ENCODE measurements at places on chromosomes 2 and 18.

- no peak for DNase-seq
These were observed 98.7 kb upstream of the SLC66A3 start for GRCh38 chr2:11056614-11057013.

DNA sequence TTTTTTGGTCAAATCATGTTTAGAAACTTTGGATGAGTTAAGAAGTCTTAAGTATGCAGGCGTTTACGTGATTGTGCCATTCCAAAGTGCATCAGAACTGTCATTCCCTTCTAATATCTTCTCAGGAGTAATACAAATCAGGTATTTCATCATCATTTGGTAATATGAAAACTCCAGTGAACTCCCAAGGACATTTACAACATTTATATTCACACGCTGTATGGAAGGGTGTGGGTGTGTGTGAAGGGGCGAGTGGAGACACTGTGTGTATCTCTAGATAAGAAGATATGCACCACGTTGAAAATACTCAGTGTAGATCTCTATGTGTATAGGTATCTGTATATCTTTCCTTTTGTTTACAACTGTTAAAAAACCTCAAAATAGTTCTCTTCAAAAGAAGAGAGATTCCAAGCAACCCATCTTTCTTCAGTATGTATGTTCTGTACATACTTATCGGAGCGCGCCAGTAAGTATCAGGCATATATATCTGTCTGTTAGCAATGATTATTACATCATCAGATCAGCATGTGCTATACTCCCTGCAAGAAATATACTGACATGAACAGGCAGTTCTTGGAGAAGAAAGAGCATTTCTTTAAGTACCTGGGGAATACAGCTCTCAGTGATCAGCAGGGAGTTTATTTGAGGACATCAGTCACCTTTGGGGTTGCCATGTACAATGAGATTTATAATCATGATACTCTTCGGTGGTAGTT, 29.3 kb downstream of the COX7A2L start:
- DNase-seq: no peak

DNA sequence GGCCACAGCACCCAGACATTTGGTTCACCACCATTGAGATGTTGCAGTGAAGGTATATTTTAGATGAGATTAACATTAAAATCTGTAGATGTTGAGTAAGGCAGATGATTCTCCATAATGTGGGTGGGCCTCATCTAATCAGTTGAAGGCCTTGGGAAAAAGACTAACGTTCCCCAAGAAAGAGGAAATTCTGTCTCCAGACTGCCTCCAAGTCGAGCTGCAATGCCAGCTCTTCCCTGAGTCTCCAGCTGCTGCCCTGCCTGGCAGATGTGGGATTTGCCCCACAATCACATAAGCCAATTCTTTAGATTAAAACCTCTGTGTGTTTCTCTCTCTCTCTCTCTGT, 101.9 kb downstream of the PDCL3 start:
- no peak for DNase-seq

GRCh38 chr2:143171817-143172216, 42.6 kb downstream of the ARHGAP15 start:
- DNase-seq: no peak

DNA sequence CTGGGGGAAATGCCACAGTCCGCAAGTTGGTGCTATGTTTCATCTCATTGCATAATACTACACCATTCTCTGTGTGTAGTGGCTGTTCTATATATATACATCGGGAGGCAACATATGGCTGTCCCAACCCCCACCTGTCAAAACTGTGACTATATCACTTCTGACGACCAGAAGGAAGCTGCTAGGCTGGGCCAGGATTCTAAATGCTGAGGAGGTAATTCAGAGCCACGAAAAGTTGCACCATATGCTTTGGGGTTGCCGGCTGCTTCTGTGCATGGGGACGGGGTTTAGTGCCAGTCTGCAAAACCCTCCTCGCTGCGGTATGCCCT, 117.3 kb downstream of the MSH2 start:
- peak; percentile 19 for DNase-seq

- no peak for DNase-seq
These were observed 6.7 kb downstream of the PTPRN start for GRCh38 chr2:219302412-219302968.

Measured in activated CD8-positive, alpha-beta T cell treated with anti-CD3 and anti-CD28 coated beads for 36 hours (primary cell).